Thoracic aorta (tissue), 2 donors: ENCODE measurements at places on chromosomes 16 and 17.
A peak's percentile ranks its signal among the peaks of the same experiment; 100 is the strongest.

GRCh38 chr16:83392743-83393142 lies 415.0 kb upstream of the HSBP1 start:
- no peak for DNase-seq

- no peak for DNase-seq
Measured at GRCh38 chr17:54891176-54891821, 9.4 kb upstream of the TOM1L1 start.

- DNase-seq, result no peak
Measured at GRCh38 chr16:23383881-23384280, 69.1 kb downstream of the COG7 start.

- no peak for DNase-seq
Measured at GRCh38 chr16:64903770-64904169, 218.1 kb downstream of the CDH11 start.

- no peak for DNase-seq
Measured at GRCh38 chr16:84738255-84739038, 38.6 kb downstream of the USP10 start.

DNA sequence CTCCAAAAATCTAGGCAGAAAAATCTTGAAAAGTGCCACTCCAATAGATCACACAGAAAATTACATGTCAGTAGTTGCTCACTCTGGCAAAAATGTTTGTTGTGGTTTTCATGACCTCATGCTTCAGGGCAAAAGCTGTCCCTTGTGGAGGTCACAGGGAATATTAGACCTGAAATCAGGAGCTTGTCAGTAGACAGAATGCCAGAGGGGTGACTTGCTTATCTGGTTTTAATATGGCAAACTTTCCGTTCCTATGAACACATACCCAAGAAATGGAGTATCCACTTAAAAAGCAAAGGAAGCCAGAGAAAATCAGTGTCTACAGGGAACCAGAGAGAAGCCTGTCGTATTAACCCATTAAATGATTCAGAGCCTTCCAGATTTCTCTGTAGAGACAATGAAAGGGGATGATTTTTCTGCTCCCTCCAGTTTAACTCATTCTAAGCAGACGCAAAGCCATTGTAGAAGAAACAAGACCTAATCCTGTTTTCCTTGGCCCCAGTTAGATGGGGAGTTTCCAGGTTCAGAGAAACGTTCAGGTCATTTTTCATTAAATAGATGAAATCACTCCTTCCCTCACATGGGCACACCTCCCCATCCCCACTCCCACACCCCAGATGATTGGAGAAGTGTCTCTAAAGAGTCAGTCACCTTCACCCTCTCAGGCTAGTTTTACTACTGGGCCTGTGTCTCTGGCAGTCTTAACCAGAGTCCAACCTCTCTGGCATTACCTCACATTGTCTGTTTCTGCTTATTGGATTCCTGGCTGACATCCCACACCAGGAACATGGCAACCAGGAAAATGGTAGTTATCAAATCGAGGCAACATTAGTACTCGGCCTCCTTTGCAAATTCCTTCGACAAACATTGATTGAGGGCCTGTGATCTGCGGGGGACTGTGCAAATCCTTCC lies 6.0 kb downstream of the SOX9 start:
- no peak for DNase-seq

DNA sequence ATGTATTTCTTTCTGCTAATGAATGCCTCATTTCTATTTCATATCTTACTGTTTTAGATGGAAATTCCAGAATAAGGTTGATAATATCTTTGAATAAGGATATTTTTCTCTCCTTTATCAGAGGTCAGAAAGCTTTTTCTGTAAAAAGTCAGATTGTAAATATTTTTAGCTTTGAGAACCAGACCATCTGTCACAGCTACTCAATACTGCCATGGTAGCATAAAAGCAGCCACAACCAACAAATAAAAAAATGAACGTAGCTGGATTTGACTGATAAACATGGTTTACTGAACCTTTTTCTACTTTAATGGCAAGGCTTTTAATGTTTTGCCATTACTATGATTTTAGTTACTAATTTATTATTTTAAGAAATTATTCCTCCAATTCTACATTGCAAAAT lies 217.4 kb upstream of the COX10 start:
- DNase-seq, result no peak

GRCh38 chr16:86798247-86799041 lies 220.1 kb downstream of the FOXL1 start:
- DNase-seq, result no peak

DNA sequence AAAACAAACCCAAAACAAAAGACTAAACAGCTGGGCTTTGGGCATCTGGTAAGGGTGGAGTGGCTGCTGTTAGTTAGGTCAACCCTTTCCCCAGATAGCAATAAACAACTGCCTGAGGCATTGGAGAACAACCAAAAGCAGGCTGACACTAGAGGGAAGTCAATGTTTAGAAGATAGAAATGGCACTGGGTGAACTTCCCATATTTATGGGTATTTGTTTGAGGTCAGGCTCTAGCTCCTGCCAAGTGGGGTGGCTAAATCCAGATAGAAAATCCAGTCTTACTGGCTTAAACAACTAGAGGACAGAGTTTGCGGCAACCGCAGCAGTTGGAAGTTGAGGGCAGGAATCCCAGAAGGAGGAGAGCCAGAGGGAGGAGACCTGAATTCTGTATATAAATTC lies 79.4 kb downstream of the SDK2 start:
- no peak for DNase-seq

GRCh38 chr17:78798695-78799559 lies 16.9 kb upstream of the CYTH1 start:
- no peak for DNase-seq

GRCh38 chr17:67531291-67531690 lies 154.2 kb downstream of the PITPNC1 start:
- no peak for DNase-seq

- DNase-seq, result no peak
Measured at GRCh38 chr17:4566785-4567184, 6.4 kb upstream of the GGT6 start.

DNA sequence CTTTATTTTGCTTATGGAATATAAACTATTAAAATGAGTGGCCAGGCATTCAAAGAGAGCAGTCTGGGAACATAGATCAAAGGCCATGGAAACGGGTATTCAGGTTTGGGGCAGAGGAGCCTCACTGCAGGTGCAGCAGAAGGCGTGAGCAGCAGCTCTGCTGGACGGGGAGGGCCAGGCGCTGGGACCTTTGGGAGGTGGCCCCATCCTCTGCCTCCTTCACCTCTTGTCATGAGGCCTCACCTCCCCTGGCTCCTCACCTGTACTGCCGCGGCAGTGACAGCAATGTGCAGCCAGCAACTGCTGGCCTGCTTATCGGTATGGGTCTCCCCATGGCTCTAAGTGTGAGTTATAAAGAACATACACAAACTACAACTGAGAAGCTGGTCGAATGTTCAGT lies 109.4 kb downstream of the CDK5R1 start:
- DNase-seq, result no peak

DNA sequence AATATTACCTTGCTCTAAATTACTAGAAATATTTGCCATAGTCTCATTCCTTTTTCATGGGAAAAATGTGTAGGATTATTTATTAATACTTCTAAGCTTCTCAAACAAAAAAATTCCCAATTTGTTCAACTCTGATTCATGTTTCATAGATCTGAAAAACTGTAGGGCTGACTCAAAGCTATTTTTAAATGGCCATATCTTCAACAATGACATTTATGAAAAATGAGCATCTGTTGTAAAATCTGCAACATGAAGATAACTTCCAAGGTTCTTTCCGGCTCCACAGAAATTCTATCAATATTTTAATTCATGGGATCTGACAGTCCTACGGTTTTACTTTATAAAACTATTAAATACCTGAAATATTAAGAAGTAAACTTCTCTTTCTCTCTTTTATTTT lies 192.7 kb upstream of the KCNJ16 start:
- DNase-seq, result no peak

DNA sequence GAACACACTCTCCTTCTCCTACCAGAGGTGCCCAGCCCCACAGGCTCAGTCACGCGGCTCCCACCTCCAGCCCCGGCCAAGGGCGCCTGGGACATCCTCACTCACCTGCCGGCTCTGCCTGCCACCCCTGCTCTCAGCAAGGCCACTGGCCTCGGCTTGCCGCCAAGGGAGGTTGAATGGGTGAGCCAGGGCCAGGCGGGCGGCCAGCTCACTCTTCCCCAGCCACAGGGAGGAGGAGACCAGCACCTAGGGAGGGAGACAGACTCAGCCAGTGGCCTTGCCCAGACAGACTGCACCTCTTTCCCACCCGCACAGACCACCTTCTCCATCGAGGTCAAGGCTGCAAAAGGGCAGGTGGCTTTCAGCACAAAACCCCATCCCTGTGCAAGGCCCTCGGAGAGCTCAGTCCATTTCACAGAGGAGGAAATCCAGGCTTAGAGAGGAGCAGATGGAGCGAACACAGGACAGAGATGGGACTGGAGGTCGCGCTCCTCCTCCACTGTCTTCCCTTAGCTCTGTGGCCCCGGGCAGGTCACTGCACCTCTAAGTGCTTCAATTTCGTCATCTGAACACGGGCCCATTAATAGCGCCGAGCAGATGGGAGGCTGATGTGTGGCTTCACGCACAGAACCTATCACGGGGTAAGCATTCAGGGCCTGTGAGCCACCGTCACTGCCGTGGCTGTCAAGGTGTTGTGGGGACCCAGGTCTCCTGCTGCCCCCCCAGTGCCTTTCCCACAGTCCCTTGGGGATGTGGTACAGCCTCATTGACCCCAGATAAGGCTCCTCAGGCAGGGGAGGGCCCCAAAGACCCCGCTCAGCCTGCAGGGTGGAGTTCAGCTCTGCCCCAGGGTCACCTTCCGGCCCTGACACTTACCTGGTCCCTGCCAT lies 56.1 kb downstream of the RMI2 start:
- DNase-seq, result no peak

DNA sequence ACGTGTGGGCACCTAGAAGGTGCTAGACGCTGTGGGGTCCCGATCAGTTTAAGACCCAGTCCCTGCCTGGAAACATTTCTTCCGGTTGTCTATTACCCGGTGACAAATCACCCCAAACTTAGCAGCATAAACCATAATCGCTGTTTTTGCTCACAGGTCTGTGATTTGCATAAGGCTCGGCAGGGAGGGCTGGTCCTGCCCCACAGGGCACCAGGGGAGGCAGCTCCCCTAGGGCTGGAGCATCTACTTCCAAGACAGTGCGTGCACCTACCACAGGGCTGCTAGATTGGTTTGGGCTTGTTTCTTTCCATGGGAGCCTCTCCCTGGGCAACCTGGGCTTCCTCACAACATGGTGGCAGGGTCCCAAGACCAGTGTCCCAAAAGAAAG lies 214.5 kb upstream of the CIBAR2 start:
- DNase-seq, result no peak

DNA sequence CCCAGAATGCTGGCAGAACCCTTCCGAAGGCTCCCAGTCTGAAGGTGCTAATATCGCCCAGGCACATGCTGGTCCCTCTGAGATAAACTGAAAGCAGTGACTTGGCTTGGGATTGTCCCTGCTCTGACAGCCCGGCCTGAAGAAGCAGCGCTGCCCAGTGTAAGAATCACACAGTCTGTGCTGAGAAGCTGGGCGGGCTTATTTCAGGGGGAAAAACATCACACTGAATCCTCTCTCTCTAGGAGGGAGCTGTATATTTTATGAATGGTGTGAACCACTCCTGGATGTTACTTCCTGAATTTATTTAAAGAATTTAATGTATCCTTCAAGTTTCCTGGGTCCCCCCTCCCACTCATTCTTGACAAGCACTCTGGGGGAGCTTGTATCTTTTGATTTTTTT lies 36.3 kb downstream of the GAS7 start:
- no peak for DNase-seq

DNA sequence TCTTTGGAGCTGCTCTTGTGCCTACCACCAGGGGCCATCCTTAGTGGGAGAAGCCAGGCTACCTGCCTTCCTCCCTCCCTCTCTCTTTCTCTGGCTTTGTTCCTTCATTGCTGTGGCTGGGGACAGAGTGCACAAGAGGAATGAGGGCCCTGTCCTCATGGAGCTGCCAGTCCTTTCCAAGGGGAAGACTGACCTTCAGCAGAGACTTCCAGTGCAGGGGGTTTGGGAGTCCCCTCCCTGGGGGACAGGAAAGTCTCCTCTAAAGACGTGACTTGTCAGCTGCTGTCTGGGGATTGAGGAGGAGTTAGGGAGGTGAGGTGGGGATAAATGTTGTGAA lies 108.1 kb downstream of the CMIP start:
- no peak for DNase-seq

DNA sequence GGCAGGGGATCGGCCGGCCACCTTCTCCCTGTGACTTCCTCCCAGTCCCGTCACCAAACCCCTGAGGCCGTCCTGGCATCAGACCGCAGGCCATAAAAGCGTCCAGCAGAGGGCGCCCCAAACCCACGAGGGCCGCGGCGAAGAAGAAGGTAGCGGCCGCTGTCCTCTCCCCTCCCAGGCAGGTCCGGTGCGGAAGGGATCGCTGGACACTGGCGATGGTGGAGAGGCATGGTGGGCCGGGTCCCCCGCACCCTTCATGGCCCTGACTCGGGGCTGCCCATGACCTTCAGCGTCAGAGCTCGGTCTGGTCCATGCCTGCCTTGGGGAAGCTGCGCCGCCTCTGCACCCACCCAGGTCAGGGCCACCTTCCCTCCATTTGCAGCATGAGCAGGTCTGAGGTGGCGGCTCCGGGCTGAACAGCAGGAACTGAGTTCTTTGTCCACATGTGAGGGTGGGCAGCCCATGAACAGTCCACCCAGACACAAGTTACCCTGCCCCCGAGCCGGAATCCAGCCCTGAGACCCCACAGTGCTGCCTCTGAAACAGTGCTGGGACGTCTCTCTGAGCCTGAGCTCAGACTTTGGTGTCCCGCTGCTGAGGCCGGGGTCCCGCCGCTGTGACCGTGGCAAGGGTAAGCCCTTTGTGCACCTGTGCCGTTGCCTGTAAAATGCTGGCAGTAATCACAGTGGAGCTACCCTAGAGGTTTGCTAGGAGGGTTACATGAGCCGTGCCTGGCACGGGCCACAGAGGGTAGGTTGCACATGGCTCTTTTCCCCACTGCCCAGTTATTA lies 40.8 kb upstream of the CMIP start:
- DNase-seq, result peak; percentile 46

- DNase-seq, result no peak
Measured at GRCh38 chr17:55735731-55736405, 13.2 kb upstream of the TMEM100 start.

GRCh38 chr17:29846298-29846697 lies 83.7 kb downstream of the SSH2 start:
- no peak for DNase-seq

GRCh38 chr17:43816336-43817320 lies 16.3 kb downstream of the MPP3 start:
- no peak for DNase-seq

GRCh38 chr17:61393550-61393903 lies 6.1 kb upstream of the TBX2 start:
- no peak for DNase-seq

DNA sequence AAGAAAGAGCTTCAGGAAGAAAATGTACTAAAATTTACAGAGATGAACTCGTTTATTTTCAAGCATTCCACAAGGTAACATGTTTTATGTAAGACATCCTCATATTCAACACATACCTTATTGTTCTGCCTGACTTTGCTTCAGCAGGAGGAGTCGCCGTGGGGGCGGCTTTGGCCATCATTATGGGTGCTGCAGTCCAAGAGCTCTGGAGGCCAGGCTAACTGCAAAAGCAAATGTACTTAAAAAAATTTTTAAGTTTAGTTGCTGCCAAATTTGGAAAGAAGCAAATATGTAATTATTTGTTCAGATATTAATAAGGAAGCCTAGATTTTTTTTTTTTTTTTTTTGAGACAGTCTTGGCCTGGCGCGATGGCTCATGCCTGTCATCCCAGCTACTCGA lies 4.1 kb upstream of the SPG7 start:
- no peak for DNase-seq

GRCh38 chr17:60240290-60240689 lies 90.5 kb downstream of the CA4 start:
- no peak for DNase-seq
